ENCODE measurements at places on chromosomes 11 and 22.

- DNase-seq, result no peak
Measured at GRCh38 chr11:58928691-58929090, 10.6 kb upstream of the GLYATL1 start.

GRCh38 chr11:37908219-37908548 is 1310.1 kb upstream of the RAG2 start:
- no peak for DNase-seq

DNA sequence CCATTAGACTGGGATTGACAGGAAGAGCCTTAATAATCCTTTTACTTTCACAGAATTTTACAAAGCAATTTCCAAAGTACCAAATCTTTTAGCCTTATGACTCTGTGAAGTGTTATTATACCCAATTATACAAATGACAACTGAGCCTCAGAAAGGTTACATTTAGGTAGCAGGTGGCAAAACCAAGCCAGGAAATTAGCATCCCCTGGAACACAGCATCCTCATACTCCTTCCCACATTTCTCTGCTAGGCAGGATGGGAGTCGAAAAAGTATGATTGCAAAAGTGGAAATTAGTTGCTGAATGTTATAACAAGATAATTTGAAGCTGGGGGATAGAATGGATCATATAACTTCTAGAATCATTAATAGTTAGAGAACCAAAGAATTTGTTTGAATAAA is 359.7 kb upstream of the PDGFD start:
- no peak for DNase-seq

DNA sequence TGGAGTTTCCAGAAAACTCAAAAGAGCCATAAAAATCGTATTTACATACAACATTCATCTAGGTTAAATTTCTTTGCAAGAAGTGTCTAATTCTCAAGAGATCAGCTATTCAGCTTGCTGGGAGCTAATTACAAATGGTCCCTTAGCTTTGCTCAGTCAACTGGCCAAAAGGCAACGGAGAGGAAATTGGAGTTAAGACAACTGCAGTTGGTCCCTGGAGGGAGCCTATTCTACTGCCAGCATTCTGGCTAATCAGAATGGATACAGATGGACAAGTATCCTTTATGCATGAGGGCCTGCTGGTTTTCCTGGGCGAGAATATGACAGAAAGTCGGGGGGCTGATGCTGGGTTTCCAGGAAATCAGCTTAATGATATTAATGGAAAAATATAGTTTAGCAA is 45.5 kb downstream of the KCNJ1 start:
- DNase-seq, result no peak

DNA sequence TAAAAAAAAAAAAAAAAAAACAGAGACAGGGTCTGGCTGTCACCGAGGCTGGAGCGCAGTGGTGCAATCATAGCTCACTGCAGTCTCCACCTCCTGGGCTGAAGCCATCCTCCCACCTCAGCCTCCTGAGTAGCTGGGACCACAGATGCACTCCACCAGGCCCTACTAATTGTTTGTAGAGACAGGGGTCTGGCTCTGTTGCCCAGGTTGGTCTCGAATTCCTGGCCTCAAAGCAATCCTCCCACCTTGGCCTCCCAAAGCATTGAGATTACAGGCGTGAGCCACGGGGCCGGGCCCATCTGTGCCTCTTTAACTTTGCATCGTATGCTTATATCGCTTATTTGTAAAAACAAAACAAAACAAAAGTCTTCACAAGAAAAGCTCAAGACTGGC is 3.1 kb downstream of the CPT1A start:
- DNase-seq, result no peak

GRCh38 chr22:20238901-20239675 is 29.0 kb downstream of the RTN4R start:
- DNase-seq, result no peak

- DNase-seq, result no peak
Measured at GRCh38 chr11:73856031-73856567, 20.5 kb downstream of the COA4 start.

GRCh38 chr22:39291523-39291922 is 27.9 kb downstream of the RPL3 start:
- no peak for DNase-seq

- DNase-seq, result peak; percentile 69
Measured at GRCh38 chr11:67504005-67504949, 886 bp downstream of the PITPNM1 start.

GRCh38 chr11:132042296-132042695 is 671.9 kb downstream of the NTM start:
- DNase-seq, result no peak

- DNase-seq, result no peak
Measured at GRCh38 chr11:62854013-62854824, 14.8 kb upstream of the WDR74 start.

DNA sequence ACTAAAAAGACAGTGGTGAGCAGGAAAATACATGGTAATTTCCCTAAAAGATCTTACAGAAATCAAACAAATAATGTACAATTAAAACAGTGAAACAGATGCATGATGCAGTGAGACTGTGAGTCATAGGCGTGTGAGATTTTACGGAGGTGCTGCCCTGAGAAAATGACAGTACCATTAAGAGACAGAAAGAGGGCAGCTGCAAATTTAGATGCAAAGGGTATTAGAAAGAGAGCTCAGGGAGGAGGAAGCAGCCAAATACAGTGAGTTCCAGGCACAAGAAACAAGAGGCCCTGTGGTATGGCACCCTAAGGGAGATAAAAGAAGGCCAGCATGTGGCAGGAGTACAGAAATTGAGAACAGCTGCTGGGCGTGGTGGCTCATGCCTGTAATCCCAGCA is 88.5 kb upstream of the FIBIN start:
- DNase-seq, result no peak

DNA sequence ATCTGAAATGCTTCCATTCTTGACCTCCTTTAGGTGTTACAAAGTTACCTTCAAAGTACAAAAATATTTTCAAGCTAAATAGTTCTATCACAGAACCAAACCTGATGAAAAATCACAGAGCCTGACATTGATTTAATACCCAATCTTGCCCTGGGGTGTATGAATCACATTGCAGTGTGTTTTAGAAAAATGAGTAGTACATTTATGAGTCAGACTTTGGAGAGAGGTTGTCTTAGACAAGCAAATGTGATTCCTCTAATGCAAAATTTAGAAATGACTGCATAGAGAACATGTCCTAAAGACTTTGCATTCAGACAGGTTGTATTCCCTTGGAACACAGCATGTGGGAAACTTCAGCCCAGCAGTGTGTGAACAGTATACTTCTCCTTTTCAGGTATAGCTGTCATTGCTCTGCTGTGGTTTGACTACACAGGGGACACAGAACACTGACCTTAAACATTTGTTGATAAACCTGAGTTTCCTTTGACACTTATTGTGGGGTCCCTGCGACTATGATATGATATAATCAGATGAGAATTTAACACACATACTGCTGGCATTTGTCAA is 972.1 kb downstream of the JRKL start:
- no peak for DNase-seq

DNA sequence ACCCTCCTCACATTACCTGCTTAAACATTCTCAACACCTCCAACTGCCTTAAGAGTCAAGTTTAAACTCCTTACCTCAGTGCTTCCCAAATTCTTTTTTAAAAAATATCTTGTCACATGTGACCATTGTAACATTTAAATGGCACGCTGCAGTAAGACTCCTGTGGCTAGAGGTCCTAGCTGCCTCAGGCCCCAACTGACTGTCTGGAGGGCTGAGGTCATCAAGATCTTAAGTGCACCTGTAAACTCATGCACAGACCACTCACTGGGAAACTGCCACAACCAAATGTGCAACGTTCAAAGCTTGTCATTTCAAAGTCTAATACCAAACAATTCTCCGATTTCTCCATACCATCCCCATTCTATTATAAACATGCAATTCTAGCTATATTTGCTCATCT is 16.4 kb upstream of the CCDC34 start:
- DNase-seq, result no peak

- no peak for DNase-seq
Measured at GRCh38 chr11:128749974-128750373, 56.1 kb downstream of the FLI1 start.

- DNase-seq, result no peak
Measured at GRCh38 chr22:28656181-28656580, 23.5 kb downstream of the TTC28 start.

DNA sequence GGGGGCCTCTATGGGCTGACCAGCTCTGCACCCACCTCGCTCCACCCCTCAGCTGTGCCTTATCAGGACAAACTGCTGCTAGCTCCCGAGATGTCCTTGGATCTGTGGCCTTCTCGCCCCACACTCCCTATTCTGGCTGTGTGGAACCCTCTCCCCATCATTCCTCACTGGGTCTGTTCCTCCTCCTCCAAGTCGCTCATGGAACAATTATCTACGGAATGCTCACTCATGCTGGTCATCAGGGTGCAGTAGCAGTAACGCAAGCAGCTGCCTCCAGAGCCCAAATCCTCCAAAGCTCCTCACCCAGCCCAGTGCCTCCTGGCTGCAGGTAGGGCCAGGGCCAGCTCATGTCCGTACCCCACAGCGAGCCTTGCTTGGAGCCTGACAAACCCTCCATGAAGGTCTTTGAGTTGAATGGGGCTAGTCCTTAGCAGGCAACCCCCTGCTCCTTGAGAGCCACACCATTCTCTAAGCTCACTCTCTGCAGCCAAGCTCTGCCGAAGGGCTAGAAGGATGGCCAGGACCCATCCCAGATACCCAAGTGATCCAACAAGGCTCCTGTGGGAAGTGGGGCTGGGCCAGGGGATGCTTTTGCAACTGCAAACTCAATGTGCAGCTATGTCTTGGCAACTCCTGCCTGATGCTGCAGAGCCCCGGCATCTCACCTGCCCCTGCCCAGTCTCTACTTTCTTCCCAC is 977.8 kb downstream of the TBC1D22A start:
- no peak for DNase-seq

GRCh38 chr11:70886676-70887541 is 365.5 kb downstream of the SHANK2 start:
- DNase-seq, result no peak

GRCh38 chr11:79937676-79938334 is 497.0 kb upstream of the TENM4 start:
- no peak for DNase-seq

GRCh38 chr11:1395773-1396374 is 6.1 kb downstream of the BRSK2 start:
- no peak for DNase-seq

- DNase-seq, result peak; percentile 78
Measured at GRCh38 chr11:29343465-29344333, 673.1 kb downstream of the KCNA4 start.

DNA sequence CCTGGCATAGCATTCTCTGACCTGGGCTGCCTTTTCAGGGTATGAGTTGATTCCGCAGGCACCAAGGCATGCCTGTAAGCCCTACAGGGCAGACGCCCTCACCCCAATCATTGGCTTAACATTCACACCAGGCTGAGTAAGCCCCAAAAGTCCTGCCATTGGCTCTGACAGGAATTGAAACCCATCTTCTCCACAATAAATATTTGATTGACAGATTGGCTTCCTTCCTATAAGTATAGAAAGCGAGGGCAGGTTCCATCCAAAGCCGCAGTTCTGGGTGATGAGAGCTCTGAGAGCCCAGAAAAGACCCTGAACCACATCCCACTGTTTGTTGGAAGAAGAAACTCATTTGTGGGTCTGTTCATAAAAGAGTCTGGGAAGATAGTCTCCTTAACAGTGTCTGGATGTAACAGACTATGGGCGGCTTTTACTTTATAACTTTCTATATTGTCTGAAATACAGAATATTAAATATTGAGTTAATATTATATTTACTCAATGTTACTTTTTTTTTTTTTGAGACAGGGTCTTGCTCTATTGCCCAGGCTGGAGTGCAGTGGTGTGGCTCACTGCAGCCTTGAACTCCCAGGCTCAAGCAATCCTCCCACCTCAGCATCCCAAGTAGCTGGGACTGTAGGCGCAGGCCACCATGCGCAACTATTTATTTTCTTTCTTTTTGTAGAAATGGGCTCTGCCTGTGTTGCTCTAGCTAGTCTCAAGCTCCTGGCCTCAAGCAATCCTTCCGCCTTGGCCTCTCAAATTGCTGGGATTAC is 46.8 kb downstream of the FAM83F start:
- DNase-seq, result no peak

GRCh38 chr11:131464461-131464860 is 94.0 kb downstream of the NTM start:
- no peak for DNase-seq

DNA sequence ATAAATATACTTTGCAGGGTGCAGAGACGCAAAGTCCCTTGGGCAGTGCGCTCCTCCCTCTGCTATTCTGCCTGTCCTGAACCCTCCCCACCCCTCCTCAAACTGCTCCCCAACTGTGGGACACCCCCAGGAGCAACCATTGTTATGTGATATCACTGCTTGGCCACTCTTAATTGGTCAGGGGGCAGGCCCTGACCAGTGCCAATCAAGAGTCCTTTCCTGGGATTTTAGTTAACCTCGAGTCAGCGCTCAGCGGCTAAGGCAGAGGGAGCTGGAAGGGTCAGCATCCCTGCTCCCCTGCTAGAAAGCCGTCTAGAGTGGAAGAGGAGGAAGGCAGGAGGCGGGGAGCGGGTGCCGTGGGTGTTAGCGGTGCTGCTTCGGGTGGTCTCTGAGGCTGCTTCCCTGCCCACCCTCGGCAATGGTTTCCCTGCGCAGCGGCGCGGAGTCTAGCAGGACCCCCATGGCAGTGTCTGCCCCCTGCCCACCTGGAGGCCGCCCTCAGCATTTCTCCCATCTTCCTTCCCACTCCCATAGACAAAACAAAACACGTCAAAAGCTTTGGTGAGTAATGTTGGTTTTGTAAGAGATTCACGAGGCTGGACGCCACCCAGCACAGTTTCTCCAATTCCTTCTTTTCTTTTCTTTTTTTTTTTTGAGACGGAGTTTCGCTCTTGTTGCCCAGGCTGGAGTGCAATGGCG is 38.4 kb upstream of the A4GALT start:
- DNase-seq, result no peak

GRCh38 chr22:45516923-45517675 is 14.4 kb downstream of the FBLN1 start:
- no peak for DNase-seq

Measured in ecto neural progenitor cell (in vitro differentiated cells).